ENCODE measurements at places on chromosomes 12 and 14. TPM values are rescaled to one million over a fixed set of nuclear protein-coding genes. Genes with fewer than 3 reads are reported as not detected.

FBXO34 gene
- 14.1 TPM for total RNA-seq

PRB4 gene
- total RNA-seq, result not detected

CDC42BPB gene
- total RNA-seq, result 15.0 TPM

KLRC4 gene
- total RNA-seq, result not detected
